ENCODE measurements at places on chromosomes 2 and 18.
A peak's percentile ranks its signal among the peaks of the same experiment; 100 is the strongest.

DNA sequence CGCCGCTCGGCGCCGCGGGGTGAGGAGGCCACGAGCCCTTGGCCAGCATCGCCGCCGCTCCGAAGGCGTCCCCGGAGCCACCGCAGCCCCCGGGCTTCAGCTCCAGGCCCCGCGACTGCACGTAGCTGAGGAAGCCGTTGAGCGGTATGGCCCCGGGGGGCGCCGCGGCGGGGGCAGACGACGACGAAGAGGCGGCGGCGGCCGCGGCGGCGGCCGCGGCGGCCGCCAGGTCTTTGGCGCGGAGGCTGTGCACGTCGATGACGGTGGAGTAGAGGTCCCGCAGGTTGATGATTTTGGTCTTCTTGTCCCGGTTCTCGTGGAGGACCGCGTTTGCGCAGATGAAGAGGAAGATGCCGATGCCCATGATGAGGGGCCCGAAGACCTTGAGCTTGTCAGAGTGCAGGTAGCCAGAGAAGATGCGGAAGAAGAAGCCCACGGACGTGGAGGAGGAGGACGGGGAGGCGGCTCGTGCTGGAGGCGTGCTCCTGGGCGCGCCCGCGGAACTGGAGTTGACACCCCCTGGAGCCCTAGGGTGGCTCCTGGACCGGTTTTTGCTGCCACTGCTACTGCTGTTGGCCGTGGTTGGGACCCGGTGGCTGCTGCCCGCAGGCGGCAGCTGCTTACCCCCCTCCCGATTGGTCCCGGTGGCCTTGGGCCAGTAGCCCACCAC, 4.0 kb downstream of the TMEM200C start:
- DNase-seq, result no peak

GRCh38 chr18:58862851-58863538, 1.7 kb upstream of the ZNF532 start:
- peak; percentile 13 for DNase-seq

DNA sequence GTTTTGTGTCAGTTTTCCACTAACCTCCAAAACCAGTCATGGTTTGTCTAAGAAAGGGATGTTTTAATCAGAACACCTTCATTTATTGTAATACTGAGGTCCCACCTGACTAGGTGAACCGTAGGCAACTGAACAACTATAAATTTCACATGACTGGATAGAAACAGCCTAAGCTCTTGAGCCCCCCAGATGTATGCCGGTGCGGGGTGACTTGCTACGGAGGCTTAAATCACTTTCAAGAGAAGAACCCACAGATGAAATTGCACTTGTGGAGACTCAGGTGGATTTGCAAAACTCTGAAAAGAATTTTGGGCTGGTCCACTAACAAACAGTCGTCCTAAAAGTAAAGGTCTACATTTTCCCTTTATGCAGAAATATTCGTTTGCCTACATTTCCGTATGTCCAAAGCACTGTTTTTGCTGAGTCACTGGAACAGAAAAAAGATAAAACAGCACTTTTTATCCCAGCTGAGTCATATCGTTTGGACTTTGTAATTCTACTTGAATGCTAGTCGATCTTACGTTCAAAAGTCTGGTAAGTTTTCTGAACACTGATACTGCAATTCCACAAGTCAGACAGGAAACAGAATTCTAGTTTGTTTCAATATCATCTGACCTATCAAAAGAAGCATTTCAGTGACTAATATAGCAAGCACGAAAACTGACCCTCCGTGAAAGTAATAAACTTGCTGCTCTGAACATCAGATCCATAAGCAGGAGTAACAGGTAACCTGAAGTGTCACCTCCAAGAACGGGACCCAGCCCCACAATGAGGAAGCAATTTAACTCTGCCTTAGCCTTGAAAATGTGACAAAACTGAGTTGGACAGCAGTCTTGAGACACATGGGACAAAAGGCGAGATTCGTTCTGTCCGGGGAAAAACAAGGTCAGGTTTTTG, 18.1 kb downstream of the ZNF516 start:
- DNase-seq, result no peak

DNA sequence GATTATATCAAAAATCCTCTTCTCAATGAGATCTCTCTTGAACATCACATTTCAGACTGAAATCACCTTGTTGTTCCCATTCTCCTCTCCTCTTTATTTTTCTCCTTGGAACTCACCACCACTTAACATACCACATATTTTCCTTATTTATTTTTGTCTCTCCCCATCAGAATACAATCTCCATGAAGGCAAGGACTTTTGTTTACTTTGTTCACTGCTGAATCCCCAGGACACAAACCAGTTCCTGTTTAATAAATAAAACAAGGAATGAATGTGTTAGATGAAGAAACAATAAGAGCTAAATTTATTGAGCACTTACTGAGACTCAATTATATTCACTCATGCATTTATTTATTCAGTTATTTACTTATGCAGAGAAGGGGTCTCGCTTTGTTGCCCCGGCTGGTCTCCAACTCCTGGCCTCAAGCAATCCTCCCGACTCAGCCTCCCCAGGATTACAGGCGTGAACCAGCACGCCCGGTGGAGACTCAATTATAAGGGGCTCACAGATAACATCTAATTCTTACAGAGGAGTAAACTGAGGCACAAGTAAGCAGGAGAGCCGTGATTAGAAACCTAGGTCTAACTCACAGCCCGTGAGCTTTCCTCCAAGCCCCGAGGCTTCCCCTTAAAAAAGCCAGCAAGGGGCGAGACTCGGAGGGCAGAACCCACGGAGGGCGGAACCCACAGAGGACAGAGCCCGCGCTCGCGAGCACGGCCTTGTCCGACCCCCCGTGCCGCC, 616 bp upstream of the TAF1B start:
- no peak for DNase-seq

- DNase-seq, result no peak
These were observed 32.0 kb upstream of the CDK5R2 start for GRCh38 chr2:218927422-218927821.

DNA sequence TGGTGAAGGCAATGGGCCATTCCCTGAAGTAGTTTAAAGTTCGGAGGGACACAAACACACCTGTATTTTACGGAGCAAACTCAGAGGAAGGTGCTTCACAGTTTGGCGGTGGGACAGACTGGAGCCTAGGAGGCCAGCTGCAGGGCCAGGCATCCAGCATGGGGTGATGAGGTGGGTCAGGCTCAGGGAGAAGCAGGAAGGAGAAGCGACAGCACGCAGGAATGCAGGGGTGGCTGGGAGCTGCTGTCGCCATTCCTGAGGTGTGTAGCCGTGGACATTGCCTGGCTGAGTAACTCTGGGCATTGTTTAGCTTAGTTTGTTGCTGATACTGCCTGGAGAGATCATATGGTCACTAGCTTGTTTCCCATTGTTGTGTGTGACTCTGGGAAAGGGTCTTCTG, 35.8 kb upstream of the METTL21A start:
- DNase-seq, result no peak

DNA sequence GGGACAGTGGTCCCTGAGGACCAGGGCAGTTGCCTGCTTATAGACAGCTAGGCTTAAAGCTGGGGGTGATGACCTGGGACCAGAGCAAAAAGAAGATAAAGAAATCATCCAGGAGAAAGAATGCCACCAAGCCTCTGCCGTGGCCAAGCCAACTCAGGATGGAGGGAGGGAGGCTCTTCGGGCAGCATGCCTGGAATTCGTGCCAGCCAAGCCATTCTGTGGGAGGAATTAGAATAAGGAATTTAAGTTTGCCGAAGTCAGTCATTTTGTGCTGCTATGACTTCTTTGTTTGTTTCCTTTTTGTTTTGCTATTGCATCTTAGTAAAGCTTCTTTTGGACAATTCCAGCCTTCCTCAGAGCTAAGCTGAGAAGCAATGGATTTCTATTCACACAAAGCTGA, 124.1 kb downstream of the EN1 start:
- DNase-seq, result no peak

GRCh38 chr2:208511016-208511415, 104.4 kb downstream of the PTH2R start:
- DNase-seq, result no peak

DNA sequence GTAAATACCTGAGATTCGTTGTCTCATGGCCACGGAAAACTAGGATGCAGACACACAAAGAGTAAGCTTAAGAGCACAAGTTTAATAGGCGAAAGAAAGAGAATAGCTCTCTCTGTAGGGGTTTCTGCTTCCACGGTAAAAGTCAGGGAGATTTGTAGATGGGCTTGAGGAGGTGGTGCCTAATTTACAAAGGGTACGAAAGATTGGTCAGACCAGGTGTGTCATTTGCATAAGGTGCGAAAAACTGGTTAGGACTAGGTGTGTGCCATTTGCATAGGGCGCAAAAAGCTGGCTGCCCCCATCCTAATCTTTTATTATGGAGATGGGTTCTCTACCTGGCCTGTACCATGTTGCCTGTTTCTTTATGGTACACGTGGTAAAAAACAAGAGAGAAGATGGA, 170.5 kb upstream of the DOK6 start:
- no peak for DNase-seq

- DNase-seq, result no peak
These were observed 17.7 kb upstream of the MAL start for GRCh38 chr2:95007822-95008221.

- no peak for DNase-seq
These were observed 223.9 kb downstream of the MYT1L start for GRCh38 chr2:2107141-2107540.

DNA sequence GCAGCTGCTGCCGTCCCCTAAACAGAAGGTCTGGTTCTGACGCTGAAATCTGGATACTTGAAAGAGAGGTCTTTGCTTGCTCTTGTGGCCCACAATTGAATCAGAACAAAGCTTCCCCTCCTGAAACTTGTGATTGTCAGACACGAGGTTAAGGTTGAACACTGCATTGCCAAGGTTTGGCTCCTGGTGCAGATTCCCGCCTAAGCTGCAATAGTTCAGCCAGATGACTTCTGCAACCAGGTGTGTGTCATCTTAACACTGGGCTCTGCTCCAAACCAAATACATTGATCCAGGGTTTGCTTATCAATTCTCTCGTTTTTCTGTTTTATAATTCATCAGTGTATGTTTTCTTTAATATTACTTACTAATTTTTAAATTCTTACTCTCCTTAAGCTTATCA, 14.6 kb downstream of the GKN1 start:
- no peak for DNase-seq

- DNase-seq, result no peak
These were observed 38.2 kb downstream of the FHOD3 start for GRCh38 chr18:36335476-36336279.

- DNase-seq, result no peak
These were observed 102.9 kb upstream of the RIOK3 start for GRCh38 chr18:23350188-23350587.

GRCh38 chr2:2171624-2172023, 159.5 kb downstream of the MYT1L start:
- no peak for DNase-seq

DNA sequence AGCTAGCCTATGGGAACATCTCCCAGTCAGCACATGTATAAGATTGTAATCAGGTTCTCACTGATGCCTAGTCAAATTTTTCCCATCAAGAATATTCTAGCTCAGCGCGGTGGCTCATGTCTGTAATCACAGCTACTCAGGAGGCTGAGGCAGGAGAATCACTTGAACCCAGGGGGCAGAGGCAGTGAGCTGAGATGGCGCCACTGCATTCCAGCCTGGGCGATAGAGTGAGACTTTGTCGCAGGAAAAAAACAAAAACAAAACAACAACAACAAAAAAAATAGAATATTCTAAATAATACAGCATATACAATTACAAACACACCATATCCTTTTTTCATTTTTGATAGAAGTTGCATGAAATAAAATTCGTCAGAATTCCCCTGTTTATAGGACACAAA, 67.5 kb upstream of the MYCN start:
- no peak for DNase-seq

- DNase-seq, result no peak
These were observed 970.2 kb upstream of the PIK3C3 start for GRCh38 chr18:40984856-40985255.

DNA sequence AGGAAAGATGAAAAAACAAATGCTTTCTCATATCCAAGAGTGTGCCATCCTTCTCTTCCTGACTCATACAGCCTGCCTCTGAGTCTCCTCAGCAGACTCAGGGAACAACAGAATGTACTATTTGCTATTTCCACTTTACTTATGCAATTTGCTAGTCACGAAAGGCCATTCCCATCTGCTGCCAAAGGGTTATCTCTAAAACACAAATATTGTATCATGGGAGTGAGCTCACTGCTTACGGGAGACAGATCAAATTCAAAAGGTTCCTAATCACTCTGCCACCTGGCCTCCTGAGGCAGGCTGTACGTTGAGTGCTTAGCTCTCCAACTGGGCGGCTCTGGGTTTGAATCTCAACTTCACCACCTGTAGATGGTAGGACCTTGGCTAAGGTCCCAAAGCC, 92.0 kb downstream of the GAREM1 start:
- no peak for DNase-seq

DNA sequence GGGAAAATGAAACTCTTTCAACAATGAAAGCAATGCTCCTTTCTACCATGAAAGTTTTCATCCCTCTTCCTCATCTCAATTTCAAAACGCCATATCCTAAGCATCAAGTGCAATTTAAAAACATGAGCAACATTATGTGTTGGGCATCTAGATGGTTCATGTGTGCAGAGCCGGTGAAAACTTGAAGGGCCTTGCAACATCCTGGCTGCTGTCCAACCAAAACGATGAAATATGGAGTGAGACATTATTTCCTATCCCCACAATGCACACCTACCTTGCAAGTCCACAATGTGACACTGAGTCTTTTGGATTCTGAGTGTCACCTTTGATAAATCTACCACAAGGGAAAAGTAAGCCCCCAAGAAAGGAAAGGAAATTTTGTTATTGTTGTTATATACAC, 110.0 kb downstream of the NCKAP5 start:
- no peak for DNase-seq

- no peak for DNase-seq
These were observed 411.0 kb upstream of the ACVR2A start for GRCh38 chr2:147433822-147434221.

GRCh38 chr18:76538846-76539245, 43.8 kb upstream of the ZNF516 start:
- DNase-seq, result no peak

DNA sequence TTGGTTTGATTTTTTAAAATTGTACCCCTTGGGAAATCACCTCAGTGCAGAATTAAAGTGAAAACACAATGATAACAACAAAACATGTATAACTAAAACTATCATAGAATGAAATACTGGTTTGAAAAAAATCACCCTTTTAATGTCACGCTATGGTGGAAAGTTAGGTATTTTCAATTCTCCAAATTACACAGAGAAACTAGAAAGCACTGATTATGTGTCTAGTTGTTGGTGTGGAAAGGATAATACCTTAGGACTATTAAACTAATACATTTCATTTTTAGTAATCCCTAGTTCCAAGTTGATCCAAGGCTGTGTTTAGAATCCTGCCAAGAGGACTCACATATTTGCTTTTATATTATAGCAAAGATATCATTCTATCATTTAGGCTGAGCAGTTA, 71.2 kb downstream of the NUP35 start:
- no peak for DNase-seq

DNA sequence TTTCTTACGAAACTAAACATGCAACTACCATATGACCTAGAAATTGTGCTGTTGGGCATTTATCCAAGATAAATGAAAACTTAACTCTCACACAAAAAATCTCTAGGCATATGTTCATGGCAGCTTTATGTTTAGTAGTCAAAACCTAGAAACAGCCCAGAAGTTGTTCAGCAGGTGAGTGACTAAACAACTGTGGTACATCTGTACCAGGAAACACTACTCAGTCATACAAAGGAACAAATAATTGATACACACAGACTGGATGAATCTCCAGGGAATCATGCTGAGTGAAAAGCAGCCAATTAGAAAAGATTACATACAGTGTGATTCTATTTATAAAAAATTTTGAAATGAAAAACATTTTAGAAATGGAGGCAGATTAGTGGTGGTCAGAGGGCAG, 29.3 kb downstream of the DYNC2LI1 start:
- DNase-seq, result no peak
